ENCODE measurements at places on chromosomes 11 and 22. TPM values are rescaled to one million over a fixed set of nuclear protein-coding genes. Genes with fewer than 3 reads are reported as not detected.

The RNF215 gene
- 297 TPM for polyA plus RNA-seq

The BTBD18 gene
- 0.13 TPM for polyA plus RNA-seq

The SLC22A6 gene
- 0.11 TPM for polyA plus RNA-seq

The ABCC8 gene
- 2.5 TPM for polyA plus RNA-seq

The APOL3 gene
- 9.0 TPM for polyA plus RNA-seq

The LAYN gene
- polyA plus RNA-seq: 6.7 TPM

The GAS2 gene
- 17.9 TPM for polyA plus RNA-seq

The UPK3A gene
- polyA plus RNA-seq: not detected

The OR6X1 gene
- not detected for polyA plus RNA-seq

The TBC1D22A gene
- 15.2 TPM for polyA plus RNA-seq

DNA sequence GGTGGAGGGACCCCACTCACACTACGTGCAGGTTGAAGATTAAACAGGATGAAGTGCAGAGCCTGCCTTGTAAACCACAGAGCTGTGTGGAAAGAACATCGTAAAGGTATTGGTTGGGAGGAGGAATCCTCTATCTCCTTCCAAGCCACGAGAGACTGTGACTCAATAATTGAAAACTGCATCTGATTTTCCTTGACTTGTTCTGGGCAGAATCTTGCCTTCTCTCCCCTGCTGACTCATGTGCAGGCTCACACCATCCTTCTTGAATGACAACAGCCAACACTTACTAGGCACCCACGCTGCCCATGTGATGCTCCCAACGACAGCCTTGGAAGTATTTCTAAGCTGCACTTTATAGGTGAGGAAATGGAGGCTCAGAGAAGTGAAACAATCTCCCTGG is 563.0 kb downstream of the MIAT start:
- DNase-seq: no peak

DNA sequence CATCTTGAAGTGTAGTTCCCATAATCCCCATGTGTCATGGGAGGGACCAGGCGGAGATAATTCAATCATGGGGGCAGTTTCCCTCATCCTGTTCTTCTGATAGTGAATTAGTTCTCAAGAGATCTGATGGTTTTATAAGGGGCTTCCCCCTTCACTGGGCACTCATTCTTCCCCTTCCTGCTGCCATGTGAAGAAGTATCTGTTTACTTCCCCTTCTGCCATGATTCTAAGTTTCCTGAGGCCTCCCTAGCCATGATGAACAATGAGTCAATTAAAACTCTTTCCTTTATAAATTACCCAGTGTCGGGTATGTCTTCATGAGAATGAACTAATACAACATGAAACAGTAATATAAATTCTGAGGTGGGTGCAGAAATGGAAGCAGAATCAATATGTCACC is 12.1 kb upstream of the SPTBN2 start:
- no peak for DNase-seq

- DNase-seq: no peak
These were observed 34.3 kb downstream of the DBX1 start for GRCh38 chr11:20125927-20126326.

DNA sequence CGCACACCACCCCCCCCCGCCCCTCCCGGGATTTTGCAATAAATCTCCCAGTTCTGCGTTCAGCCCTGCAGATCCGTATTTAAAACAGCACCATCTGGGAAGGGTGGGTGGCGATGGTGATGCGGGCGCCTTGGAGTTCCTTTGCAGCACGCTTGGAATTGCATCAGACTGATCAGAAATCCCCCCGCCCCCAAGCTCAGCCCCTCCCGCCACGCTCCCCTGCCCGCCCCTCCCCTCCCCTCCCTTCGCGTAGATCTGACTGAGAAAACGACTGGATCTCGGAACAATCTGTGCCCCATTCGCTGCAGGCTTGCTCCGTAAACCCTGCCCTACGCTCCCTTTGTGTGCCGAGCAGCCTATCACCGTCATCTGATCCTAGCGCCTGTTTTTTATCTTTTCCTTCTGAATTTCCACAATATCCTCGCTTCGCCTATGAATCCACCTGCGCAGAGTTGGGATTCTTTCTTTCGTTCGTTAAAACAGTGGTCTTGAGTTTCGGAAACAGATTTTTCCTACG is 18.1 kb upstream of the BDNF start:
- no peak for DNase-seq

GRCh38 chr11:8913961-8914660 is 3.1 kb downstream of the AKIP1 start:
- no peak for DNase-seq

GRCh38 chr11:127491589-127491988 is 491.0 kb upstream of the KIRREL3 start:
- DNase-seq: no peak

DNA sequence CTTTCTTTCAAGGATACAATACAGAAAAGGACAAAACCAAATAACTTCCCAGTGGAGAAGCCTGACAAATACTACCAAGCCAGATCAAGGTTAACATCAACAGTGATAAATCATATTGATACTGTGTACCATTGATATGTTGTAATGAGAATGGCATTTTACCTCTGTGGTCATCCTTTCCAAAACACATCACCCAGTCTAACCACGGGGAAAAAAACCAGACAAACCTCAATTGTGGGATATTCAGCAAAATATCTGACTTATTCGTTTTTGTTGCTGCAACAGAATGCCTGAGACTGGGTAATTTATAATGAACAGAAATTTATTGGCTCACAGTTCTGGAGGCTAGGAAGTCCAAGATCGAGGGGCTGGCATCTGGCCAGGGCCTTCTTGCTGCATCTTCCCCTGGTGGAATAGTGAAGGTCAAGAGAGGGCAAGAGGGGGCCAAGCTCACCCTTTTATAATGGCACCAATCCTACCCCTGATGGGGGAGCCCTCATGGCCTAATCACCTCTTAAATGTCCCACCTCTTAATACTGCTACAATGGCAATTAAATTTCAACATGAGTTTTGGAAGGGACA is 66.1 kb downstream of the FAM76B start:
- DNase-seq: no peak

- DNase-seq: no peak
These were observed 461.7 kb downstream of the NTM start for GRCh38 chr11:131832079-131832478.

- DNase-seq: no peak
These were observed 277.2 kb upstream of the PLET1 start for GRCh38 chr11:112537846-112538330.

DNA sequence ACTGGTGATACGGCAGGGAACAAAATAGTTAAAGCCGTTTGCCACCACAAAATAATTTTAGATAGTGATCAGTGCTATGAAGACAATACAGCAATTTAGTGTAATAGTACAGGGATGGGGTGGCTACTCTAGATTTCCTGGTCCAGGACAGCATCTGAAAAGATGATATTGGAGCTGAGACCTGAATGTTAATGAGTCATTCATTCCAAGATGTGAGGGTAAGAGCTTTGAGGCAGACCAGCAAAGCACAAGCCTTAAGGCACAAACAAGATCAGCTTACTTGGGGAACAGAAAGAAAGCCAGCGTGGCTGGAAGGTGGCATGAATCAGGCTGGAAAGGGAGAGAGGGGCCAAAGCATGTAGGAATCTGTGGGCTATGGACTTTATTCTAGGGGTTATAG is 132.3 kb downstream of the TRIM44 start:
- no peak for DNase-seq

DNA sequence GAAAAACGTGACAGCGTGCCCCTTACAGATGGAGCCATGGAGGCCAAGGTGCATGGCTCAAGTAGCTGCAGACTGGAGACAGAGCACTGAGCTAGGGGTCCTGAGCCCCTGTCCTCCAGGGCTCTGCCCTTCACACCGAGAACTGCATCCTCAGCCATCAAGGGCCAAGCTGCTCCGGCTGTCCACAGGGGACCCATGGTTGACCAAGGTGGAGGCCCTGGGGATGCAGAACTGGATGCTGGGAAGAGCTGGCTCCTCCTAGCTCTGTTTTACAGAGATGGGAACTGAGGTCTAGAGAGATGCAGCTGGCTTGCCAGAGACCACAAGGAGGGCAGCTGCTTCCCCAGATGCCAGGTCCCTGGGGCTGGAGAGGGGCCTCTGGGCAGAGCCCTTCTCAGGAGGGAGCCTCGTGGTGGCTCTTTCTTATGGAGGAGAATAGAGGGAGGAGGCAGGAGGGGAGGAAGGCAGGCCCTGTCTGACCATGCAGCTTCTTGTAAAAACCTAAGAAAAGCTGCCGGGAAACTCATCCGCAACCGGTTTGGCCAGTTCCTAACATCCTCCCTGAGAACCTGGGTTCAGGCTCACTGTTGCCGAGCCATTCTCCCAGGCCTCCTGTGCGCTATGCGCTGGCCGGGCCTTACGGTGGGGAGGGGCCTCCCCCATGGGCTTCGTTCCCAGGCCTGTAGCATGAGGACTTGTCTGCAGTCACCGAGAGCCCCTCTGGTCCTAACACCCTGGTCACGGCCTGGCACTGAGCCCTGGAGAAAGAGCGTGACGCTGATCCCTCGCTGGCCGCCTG is 80.6 kb downstream of the WNT7B start:
- DNase-seq: no peak

- no peak for DNase-seq
These were observed 157.8 kb downstream of the KIF18A start for GRCh38 chr11:27949951-27950738.

- DNase-seq: peak; percentile 34
These were observed 789 bp downstream of the SIK2 start for GRCh38 chr11:111602865-111603610.

DNA sequence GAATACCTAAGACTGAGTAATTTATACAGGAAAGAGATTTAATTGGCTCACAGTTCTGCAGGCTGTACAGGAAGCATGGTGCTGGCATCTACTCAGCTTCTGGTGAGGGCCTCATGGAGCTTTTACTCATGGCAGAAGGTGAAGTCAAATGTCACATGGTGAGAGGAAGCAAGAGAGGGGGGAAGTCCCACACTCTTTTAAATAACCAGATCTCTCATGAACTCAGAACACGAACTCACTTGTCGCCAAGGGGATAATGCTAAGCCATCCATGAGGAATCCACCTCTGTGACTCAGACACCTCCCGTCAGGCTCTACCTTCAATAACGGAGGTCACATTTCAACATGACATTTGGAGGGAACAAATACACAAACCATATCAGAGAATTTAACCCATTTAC is 42.2 kb downstream of the BIRC2 start:
- no peak for DNase-seq

GRCh38 chr11:71171576-71171975 is 80.8 kb downstream of the SHANK2 start:
- no peak for DNase-seq

GRCh38 chr11:120928627-120929026 is 95.3 kb upstream of the TBCEL start:
- no peak for DNase-seq

DNA sequence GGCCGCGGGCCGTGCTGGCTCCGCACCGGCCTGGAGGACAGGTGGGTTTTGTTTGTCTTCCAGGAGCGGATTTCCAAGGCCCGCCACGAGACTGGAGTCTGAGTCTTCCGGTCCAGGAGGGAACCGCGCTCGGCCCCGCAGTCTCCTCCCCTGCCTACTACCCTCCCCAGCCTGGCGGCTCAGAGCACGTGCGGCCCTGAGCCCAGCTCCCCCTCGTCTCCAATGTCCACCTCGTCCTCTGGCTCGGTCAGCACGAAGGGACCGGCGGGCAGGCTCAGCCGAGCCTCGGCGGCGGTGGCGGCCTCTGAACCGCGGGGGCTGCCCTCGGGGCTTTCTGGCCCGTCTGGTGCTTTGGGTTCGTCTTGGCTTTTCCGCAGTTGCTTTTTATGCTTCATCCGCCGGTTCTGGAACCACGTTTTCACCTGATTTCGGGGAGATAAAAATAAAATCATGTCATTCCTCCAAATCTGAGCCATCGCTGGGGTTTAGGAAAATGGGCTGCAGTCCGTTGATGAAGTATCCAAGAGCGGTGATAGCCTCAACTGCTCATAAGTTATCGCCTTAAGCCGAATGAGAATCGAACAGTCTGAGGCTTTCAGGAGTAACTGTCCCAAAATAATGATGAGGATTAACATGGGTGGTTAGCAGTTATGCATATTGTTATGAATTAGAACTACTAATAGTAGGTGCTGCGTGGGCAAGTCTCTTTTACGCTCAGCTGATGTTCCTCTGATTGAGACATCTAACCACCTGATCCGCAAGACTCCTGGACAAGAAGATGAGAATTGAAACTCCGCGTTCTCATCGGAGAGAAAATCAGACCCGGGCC is 4.0 kb downstream of the BSX start:
- DNase-seq: no peak

DNA sequence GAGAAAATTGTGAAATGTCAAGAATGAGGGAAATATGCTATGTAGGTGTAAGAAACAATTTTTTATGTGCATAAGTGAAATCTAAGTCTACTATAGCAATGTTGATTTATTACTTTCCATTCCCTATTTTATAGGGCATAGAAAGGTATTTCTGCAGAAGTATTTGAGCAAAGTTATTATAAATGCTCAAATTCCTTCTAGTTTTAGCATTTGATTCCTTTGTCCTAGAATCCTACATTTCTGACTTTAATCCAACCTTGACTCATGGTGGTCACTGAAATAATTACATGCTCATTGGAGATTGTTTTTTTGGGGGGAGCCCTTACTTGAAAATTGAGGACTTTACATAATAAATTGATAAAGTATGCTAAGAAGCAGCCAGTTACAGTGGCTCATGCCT is 716.6 kb upstream of the LUZP2 start:
- no peak for DNase-seq

- DNase-seq: no peak
These were observed 22.3 kb upstream of the CHRM4 start for GRCh38 chr11:46413760-46414465.

DNA sequence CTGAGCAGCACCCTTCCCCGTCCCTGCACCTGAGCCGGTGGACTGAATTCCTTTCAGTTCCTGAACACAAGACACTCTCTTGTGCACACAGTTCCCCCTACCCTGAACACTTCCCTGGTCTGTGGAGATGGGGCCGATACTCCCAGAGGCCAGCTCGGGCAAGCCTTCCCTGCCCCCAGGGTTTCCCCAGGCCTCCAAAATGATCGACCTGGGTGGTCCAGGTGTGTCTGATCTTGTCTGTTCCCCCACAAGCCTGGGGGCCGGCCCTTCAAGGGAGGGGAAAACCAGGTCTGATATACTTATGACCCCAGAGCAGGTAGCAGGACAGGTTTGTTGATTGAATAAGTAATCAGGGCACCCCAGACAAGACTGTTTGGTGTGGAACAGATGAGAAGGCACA is 40.7 kb upstream of the KLHL35 start:
- no peak for DNase-seq

GRCh38 chr11:133945087-133945974 is 11.4 kb downstream of the IGSF9B start:
- DNase-seq: no peak

GRCh38 chr11:131870305-131870704 is 499.9 kb downstream of the NTM start:
- DNase-seq: no peak

DNA sequence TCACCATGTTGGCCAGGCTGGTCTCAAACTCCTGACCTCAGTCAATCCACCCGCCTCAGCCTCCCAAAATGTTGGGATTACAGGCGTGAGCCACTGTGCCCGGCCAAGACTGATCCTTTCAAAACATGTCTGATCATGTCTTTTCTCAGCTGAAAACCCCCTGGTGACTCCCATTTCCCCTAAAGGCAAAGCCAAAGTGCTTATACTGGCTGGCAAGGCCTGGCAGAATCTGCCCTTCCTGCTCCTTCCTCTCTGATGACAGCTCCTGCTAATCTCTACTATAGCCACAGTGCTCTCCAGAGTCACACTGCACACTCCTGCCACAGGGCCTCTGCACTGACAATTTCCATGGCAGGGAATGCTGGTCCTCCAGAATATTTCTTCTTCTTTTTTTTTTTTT is 2.6 kb upstream of the MCHR1 start:
- no peak for DNase-seq

- no peak for DNase-seq
These were observed 443.1 kb downstream of the TBC1D22A start for GRCh38 chr22:47205554-47205953.
